ENCODE measurements at places on chromosomes 6 and 20.

DNA sequence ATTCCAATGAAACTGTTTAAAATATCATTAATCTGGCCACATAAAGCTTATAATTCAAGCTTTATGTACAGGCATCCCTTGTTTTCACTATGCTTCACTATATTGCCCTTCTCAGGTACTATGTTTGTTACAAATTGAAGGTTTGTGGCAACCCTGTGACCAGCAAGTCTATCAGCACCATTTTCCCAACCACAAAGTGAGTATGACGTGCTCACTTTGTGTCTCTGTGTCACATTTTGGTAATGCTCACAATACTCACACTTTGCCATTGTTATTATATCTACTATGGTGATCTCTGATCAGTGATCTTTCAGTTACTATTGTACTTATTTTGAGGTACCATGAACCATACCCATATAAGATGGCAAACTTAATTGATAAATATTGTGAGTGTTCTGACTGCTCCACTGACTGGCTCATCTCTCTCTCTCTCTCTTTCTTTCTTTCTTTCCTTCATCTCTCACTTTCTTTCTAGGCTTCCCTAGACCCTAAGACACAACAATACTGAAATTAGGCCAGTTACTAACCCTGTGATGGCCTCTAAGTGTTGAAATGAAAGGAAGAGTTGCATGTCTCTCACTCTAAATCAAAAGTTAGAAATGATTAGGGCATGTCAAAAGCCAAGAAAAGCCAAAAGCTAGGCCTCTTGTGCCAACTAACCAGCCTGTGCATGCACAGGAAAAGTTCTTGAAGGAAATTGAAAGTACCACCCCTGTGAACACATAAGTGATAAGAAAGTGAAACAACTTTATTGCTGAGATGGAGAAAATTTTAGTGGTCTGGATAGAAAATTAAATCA is 227.9 kb downstream of the BCAS1 start:
- DNase-seq: no peak

GRCh38 chr20:52614051-52614863 is 357.9 kb upstream of the TSHZ2 start:
- no peak for DNase-seq

DNA sequence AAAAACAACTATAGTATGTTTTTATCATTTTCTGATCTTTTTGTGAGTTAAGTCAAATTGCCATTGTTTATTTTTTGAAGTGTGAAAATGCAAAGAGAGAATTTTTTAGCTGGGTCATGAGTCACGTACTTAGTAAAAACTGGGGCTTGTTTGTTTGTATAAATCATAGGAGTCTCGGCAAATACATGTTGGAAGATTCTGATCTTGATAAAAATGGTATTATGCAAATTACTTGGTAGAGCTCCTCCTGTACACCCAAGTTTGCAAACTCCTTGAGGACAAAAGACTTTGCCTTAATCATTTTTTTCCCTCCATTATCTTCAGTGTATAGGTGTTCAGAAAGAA is 25.8 kb downstream of the TBPL1 start:
- no peak for DNase-seq

- DNase-seq: no peak
Observed at GRCh38 chr20:23059846-23060245, 10.4 kb upstream of the THBD start.

- no peak for DNase-seq
Observed at GRCh38 chr6:13288969-13289391, 39.4 kb downstream of the TBC1D7 start.

DNA sequence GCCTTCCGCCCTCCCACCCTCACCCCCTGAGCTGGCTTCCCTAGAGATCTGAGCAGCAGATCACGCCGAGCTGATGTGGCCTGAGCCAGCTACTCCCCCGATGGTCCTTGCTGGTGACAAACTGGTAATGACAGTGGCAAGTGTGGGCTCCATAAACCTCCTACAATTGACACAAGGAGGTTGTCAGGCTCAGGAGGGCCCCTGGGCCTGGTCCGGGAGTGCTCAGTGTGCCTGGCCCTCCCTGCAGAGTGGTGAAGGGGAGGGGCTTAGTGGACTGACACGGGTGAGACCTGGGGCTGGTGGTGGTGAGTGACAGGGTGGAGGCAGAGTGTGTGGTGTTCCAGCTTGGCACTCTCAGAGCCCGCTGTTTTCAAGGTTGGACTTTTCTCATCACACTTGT is 22.6 kb upstream of the MPC1 start:
- no peak for DNase-seq
